NCI-H2081 treated with DMSO at 0.1 percent for 48 hours (cell line): ENCODE measurements at places on chromosomes 11 and 22.

DNA sequence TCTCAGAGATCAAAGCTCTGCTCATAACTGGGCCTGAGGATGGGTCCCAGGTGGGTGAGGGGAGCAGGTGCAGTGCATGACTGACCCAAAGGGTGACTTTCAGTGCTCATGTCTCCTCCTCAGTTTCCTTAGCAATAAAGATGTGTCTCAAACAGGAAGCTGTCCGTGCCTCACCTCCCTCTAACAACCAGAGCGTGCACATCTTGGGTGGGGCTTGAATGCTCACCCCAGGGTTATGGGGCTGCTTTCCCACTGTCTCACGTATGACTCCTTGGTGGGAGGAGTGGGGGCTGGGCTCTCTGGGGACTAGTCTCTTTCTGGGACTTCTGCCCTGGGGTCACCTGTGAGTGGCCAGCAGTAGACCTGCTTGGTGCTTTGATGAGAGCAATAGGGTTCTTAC, 53.9 kb upstream of the PHOX2A start:
- DNase-seq: no peak

GRCh38 chr22:48743601-48744282, 1083.9 kb downstream of the BRD1 start:
- DNase-seq: no peak

DNA sequence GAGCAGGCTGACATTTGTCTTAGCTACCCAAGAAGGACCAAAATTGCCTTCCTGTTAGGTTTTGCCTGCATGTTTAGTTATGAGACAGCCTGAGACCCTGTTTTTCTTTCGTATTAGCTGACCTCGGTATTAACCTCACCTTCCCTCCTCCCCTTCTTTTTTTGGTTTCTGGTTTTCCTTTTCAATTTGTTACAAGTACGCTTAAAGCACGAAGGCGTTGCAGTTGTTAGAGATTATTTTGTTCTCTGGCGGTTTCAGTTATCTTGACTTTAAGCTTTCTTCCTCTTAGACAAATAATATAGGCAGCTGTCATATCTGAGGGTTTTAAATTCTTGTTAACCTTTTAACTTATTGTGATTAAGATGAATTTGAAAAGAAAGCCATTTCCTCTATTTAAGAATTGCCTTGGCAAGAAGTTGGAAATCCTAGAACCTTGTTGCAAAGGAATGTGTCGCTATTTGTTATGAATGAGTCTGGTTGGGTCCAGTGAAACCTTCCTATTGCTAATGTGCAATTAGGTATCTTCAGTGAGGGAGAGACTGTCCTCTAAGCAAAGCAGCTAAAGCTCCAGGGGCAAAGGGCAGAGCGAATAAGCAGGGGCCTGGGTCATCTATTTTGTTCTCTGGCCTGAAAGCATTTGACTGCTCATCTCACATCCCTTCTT, 45.7 kb downstream of the PACS1 start:
- DNase-seq: no peak

GRCh38 chr22:30297991-30298701, 8.8 kb upstream of the CASTOR1 start:
- no peak for DNase-seq

- no peak for DNase-seq
Observed at GRCh38 chr11:115302946-115303703, 201.1 kb downstream of the CADM1 start.

DNA sequence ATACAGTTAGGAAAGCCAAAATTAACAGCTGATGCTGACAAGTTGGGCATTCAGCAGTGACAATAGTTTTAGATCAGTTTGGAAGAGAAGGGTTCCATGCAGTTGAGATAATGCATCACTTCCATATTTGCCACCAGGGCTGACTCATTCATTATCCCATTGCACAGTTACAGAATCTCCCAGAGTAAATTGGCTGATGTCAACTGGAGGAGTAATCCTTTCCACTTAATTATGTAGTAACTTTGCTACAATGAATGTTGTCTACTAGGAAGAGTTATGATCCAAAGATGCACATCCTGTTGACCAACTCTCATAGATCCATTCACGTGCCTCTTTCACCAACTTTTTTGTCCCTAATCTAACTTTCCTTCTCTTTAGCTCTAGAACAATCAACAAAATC, 123.3 kb upstream of the LUZP2 start:
- DNase-seq: no peak

DNA sequence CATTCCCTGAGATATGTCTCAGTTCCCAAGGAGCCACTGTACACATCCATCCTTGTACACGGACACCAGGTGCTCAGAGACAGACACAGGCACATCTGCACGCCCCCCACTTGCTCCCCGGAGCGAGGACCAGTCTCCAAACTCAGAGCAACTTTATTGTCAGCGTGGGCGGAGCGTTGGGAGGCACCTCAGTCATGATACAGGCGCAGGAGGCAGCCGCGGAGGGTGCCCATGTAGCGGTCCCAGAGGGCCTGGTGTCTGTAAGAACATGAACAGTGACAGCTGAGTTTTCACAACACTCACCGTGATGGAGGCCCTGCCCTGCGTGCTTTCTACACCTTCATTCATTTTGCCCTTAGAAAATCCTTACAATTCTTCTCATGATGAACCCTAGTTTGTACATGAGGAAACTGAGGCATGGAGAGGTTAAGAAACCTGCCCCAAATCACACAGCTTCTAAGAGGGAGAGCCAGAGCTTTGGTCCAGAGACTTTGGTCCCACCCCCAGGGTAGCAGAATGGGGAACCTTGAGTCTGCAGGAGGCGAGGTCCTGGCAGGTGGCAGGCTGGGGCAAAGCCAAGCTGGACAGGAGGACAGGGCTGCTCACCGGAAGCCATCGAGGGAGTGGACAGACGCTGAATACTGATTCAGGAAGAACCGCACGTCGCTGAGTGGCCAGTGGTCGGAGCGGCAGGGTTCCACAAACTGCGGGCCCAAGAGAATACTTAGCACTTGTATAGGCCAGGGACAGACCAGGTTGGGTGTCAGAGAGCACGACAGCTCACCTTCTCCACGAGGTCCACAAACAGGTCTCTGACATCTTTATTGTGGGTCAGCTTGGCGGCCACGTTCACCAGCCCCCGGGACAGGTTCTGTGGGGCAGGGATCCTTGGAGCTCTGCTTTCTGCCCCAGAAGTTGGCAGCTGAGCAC, 4.2 kb downstream of the FIBP start:
- no peak for DNase-seq

DNA sequence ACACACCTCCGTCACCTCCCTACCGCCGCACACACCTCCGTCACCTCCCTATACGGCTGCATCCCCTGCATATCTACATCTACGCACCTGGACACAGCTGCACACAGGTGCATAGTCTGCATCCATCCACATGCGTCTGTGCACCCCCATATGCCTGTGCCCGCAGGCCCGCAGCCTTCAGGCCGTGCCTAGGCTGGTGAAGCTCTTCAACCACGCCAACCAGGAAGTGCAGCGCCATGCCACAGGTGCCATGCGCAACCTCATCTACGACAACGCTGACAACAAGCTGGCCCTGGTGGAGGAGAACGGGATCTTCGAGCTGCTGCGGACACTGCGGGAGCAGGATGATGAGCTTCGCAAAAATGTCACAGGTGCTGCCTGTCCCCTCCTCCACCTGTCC, 4.8 kb downstream of the PKP3 start:
- DNase-seq: no peak

GRCh38 chr11:47254386-47254785, 3.4 kb upstream of the NR1H3 start:
- DNase-seq: no peak

DNA sequence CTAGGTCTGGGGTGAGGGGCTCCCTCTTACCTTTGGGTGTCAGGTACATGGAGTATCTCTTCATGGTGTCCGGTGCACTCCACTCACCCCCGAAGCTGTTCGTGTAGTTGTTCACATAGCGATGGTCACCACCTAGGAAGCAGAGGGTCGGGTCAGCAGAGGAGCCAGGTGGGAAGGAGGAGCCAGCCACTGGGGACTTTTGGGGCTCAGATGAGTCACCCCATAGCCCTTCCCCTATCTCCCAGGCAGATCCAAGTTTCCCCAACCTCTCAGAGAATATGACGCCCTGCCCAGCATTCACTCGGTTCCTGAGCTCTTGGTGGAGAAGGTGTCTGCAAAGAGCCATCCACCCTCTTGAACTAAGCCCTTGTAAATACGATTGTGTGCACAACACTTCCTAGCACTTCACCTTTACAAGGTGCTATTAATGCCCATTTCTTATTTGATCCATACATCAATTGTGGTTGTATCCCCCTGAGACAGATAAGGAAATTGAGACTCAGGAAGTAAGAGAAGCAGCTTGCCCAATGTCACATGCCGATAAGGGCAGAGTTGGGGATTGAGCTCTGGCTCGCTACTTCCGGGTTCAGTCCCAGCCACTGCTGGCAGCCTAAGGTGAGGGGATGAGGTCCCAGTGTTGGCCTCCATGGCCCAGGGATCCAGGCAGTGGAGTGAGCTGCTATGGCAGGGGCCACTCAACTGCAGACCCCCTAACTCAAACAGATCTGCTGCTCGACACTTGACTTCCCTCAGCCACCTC, 14.8 kb downstream of the TRIM29 start:
- no peak for DNase-seq

DNA sequence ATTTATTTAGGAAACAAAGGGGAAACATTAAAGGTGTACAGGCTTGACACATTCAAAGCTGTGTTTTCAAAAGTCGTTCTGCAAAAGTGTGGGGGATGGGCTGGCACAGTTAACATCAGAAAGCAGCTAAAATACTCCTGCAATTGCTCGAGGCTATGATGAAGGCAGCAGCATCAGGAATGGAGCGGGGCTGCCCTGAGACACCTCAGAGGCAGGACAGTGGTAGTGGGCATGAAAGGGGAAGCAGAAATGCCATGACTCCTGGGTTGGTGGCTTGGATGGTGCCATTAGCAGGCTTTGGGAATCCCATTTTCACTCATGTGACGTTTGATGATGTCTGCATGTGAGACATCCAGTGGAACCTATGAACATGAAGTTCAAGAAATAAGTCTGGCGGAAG, 646 bp downstream of the NCAPD3 start:
- no peak for DNase-seq

DNA sequence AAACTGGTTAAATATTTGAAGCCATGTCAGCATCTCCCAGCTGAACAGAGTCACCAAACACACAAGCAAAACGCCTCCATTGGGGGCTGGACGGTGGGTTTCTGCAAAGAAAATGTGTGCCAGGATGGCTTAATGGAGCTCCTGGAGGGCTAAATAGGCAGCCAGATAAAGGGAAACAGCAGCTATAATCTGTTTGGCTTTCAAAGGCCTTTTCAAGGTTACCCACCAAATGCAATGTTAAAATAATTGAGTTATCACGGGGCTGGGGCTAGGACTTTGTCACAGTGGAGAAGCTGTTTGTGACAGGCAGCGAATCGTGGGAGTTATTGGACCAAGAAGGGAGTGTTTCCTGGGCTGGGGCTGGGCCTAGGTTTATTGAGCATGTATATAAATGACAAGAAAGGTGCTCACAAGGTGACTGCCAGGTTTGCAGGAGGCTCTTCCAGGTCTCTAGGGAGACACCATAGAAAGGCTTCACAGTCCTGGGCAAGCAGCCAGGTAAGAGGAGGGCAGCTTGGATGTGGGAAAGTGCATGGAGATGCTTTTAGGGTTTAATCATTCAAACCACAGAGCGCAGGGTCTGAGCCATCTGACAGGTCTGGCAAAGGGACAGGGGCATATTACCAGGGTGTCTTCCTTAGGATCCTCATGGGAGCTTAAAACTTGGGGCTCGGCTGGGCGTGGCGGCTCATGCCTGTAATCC, 28.3 kb downstream of the GRIK4 start:
- no peak for DNase-seq

GRCh38 chr11:31887180-31887579, 76.1 kb upstream of the PAX6 start:
- no peak for DNase-seq

DNA sequence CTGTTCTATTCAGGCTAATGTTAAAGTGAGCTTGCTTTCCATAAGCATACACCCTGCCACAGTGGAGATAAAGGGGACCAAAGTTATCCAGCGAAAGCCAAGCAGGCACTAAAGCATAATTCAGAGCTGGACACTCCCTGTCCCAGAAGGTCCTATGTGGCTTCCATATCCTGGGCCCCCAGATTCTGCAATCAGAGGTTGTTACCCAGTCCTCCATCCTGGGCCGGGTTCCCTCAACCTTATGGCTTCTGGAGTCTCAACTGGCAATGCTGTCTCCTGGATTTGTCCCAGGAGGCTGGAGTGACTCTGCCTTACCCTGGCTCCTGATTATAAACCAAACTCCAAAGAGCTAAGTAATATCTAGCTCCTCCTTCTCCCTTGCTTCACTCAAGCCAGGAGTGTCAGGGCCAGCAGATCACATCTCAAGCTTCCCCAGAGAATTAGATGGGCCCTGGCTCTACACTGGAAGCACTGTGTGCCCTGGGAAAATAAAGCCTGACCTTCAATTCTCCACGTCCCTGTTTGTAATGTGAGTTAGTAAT, 14.0 kb upstream of the SMIM35 start:
- no peak for DNase-seq

DNA sequence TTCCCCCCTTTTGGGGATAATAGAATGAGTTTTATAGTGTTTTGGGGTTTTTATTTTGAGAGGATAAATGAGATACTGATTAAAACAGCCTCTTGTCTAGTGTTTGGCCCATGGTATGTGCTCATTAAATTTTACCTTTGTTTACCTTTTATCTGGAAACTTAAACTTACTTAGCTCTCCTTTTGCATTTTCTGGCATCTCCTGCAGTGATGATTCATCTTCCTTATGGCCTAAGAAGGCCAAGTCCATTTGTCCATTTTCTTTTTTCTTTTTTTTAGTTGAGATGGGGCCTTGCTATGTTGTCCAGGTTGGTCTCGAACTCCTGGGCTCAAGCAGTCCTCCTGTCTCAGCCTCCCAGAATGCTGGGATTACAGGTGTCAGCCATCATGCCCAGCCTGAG, 156.3 kb downstream of the COMMD9 start:
- DNase-seq: no peak

DNA sequence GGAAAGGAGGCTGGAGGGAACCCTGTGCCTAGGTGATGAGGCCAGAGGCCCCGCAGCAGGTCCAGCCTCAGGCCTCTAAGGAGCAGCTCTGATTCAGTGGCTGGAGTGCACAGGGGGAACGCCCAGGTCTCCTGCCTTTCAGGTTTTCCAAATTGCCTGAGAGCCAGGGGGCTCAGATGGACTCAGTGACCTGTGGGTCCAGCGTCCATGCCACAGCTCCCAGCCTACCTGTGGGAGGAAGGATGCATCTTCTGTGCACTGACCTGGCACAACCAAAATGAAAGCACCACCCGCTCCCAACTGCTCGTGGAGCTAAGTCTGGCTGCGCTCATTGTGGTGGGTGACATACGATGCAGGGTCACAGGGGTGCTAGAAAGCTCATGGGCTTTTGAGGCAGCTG, 82.8 kb downstream of the FEZ1 start:
- no peak for DNase-seq
